Thyroid gland (tissue), 4 donors: ENCODE measurements at places on chromosomes 1 and 21. TPM values are rescaled to one million over a fixed set of nuclear protein-coding genes. Genes with fewer than 3 reads are reported as not detected.
A peak's percentile ranks its signal among the peaks of the same experiment; 100 is the strongest.

Gene LAD1
- 3.6 TPM for total RNA-seq

Gene PTGER3
- 0.39 TPM for total RNA-seq

Gene CNIH3
- 5.1 TPM for total RNA-seq

Gene ATP1A1
- 770 TPM for total RNA-seq

Gene TOR1AIP2
- total RNA-seq = 70.1 TPM

Gene APH1A
- 114 TPM for total RNA-seq

Gene SZRD1
- 69.2 TPM for total RNA-seq

Gene LINGO4
- 0.25 TPM for total RNA-seq

DNA sequence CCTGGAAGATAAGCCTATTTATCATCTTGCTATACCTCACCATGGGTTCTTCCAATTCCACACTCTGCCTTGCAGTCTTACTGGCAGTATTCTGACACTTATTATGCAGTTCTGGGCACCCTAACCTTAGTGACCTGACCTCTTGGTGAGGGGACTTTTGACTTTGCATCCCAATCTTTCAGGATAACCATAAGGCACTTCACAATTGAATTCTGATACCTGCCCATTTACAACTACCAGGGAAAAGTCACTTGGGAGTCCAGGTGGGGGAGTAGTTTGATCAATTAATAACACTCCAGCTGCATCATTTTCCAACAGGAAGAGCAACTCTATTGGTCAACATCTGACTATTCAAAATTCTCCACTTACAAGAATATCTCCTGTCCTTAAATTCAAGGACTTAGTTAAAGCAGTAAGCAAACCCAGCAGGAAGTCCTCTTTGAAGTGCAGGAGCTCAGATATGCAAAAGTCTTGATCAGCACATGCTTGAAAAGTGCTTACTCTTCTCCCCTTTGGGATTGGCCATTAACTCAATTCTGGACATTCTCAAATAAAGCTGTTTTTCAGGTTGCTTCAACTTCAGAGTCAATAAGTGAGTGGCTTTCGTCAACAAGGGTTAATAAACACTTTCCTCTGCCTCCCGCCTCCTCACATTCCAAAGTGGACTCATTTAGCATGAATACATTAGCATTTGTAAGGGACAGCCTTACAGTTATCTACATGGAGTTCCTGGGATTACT, 177.4 kb upstream of the NRIP1 start:
- DNase-seq = no peak
- no peaks in the 10 kb centered on the region for H3K36me3 ChIP-seq

- H3K36me3 ChIP-seq = no peaks in the 10 kb centered on the region
- DNase-seq = no peak
- no peak overlapping the region for H3K27ac ChIP-seq
- H3K27me3 ChIP-seq = no peaks in the 10 kb centered on the region
Measured at GRCh38 chr1:203600782-203601513, 25.7 kb upstream of the ATP2B4 start.

DNA sequence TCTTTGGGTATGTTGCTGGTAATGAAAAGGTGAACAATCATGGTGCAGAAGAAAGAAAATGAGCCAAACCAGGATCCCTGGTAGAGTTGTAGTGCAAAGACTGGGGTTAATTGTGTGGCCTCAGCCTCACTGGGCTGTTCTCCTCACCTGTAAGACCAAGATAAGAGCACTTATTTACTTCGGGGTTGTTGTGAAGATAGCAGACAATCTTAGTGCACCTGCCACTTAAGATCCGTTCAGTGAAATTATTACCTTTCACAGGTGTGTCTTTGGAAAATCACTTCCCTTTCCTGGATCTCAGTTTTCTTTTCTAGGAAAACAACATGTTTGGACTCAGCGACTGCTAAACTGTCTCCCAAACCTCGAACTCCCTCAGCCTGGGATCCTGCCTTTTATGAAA, 1.3 kb upstream of the FGGY start:
- DNase-seq = no peak
- no peak overlapping the region for H3K4me3 ChIP-seq
- H3K27ac ChIP-seq = peak overlapping the region; percentile 91
- H3K4me1 ChIP-seq = peaks cover 22% of the 10 kb centered on the region
- no peaks in the 10 kb centered on the region for H3K27me3 ChIP-seq

- H3K27me3 ChIP-seq = no peaks in the 10 kb centered on the region
- H3K4me1 ChIP-seq = no peaks in the 10 kb centered on the region
- no peak overlapping the region for H3K27ac ChIP-seq
- no peak overlapping the region for H3K4me3 ChIP-seq
- DNase-seq = no peak
Measured at GRCh38 chr1:47637111-47637685, 199.4 kb downstream of the FOXD2 start.

- H3K27ac ChIP-seq = no peak overlapping the region
- no peaks in the 10 kb centered on the region for H3K4me1 ChIP-seq
- H3K27me3 ChIP-seq = no peaks in the 10 kb centered on the region
- DNase-seq = no peak
- no peaks in the 10 kb centered on the region for H3K36me3 ChIP-seq
Measured at GRCh38 chr1:231827337-231828105, 200.9 kb downstream of the DISC1 start.

DNA sequence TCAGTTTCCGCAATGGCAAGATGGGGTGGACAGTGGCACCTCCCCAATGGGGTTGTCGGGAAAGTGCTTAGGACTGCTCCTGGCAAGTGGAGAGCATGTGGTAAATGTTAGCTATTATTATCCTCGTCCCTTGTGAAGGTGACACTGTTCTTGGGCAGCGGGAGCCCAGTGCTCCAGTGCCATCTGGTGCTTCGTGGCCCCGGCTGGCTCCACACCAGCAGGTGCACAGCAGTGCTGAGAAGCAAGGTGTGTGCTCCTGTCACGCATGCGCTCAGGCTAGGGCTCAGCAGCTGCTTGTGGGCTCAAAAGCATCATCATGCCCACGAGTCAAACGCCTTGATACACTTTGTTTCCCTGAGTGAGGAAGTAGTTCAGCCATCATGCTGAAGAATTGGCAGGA, 24.9 kb upstream of the KCNC4 start:
- H3K4me3 ChIP-seq = no peak overlapping the region
- H3K4me1 ChIP-seq = no peaks in the 10 kb centered on the region
- DNase-seq = no peak
- no peaks in the 10 kb centered on the region for H3K36me3 ChIP-seq

GRCh38 chr21:27564684-27565301, 597.9 kb upstream of the ADAMTS5 start:
- H3K4me3 ChIP-seq = no peak overlapping the region
- DNase-seq = peak; percentile 62
- no peaks in the 10 kb centered on the region for H3K27me3 ChIP-seq

GRCh38 chr1:86546787-86547221, at the start of gene CLCA4:
Gene CLCA4 (plus strand): TSS chr1:86547078. CDS start chr1:86547120, 42 bp downstream.
- no peaks in the 10 kb centered on the region for H3K36me3 ChIP-seq
- no peak for DNase-seq
- H3K4me1 ChIP-seq = no peaks in the 10 kb centered on the region
- no peak within 1 kb of the TSS for H3K27ac ChIP-seq
- no peak within 1 kb of the TSS for H3K4me3 ChIP-seq

GRCh38 chr1:76955652-76956051, 88.4 kb downstream of the ST6GALNAC5 start:
- H3K27me3 ChIP-seq = no peaks in the 10 kb centered on the region
- no peak overlapping the region for H3K4me3 ChIP-seq
- no peaks in the 10 kb centered on the region for H3K36me3 ChIP-seq
- H3K4me1 ChIP-seq = no peaks in the 10 kb centered on the region

DNA sequence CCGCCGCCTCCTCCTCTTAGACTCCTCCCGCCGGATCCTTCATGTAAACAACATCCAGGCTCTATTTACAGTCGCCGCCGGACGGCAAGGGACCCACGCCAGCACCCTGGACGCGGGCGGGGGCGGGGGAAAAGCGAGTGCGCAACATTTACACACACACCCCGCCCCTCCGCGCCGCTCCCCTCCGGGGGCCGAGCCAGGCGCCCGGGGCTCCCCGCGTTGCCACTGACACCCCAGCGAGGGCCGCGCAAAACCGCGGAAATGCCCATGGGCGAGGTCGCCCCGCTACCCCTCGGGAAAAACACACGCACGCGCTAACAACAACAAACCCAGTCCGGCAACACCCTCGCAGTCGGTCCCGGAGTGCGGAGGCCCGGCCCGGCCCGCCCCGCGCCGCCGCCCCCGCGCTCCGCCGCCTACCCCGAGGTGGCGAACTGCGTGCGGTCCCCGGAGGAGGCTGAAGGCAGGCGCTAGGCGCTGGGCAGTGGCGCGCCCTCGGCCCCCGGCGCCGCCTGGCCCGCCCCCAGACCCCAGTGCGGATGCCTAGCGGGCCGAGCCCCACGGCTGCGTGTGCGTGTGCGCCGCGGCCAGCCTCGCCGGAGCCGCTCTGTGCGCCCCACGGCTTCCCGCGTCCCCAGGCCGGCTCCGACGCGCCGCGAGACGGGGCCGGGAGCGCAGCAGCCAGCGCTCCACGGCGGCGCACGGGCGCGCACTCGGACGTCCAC, 81.1 kb upstream of the AK4 start:
- H3K4me3 ChIP-seq = peak overlapping the region; percentile 69
- H3K27ac ChIP-seq = peak overlapping the region; percentile 99
- no peaks in the 10 kb centered on the region for H3K36me3 ChIP-seq
- peaks cover 13% of the 10 kb centered on the region for H3K4me1 ChIP-seq
- H3K27me3 ChIP-seq = no peaks in the 10 kb centered on the region

DNA sequence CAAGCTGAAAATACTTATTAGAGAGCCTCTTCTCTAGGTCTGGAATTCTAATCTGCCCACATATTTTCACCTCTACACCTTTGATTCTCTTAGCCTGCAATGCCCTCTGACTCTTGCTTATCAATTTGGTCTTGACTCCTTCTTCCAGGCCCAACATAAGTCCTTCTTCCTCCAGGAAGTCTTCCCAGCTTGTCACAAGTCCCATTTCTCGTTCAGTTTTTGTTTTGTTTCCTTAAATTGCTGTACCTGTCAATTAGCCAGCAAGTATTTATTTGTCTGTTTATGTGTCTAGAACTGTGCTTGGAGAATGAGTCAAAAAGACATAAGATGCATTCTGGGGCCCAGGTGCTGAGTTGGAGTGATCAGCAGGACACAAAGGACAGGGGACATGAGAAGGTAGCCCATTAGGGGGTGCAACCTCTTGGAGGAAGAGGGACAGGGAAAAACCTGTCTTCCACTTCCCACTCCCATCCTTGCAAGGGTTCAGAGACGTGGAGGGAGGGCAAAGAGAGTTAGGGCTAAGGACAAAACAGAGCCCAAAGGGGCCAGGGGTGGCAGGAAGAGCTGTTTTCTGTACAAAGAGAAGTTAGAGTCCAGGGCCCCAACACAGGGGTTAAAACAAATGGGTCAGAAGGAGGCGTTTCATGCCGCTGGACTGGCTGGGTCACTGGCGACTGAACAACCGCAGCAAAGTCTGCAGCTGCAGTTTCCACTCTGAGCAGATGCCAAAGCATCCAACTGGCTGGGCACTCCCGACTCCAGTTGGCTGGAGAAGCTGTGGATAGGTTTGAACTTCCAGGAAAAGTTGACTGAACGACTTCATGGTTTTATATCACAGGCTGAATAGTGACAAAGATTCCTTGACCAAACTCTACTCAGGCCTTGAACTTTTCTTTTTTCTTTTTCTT, 10.7 kb upstream of the CNR2 start:
- no peaks in the 10 kb centered on the region for H3K36me3 ChIP-seq
- no peaks in the 10 kb centered on the region for H3K27me3 ChIP-seq
- DNase-seq = peak; percentile 81
- no peak overlapping the region for H3K4me3 ChIP-seq
- peaks cover 11% of the 10 kb centered on the region for H3K4me1 ChIP-seq

- H3K36me3 ChIP-seq = no peaks in the 10 kb centered on the region
- no peak overlapping the region for H3K27ac ChIP-seq
- H3K4me1 ChIP-seq = peaks cover 5% of the 10 kb centered on the region
- no peak overlapping the region for H3K4me3 ChIP-seq
Measured at GRCh38 chr1:169348383-169349036, 19.1 kb downstream of the NME7 start.

GRCh38 chr1:232468249-232468648, 161.7 kb downstream of the SIPA1L2 start:
- H3K4me3 ChIP-seq = no peak overlapping the region
- peaks cover 6% of the 10 kb centered on the region for H3K36me3 ChIP-seq
- H3K4me1 ChIP-seq = no peaks in the 10 kb centered on the region
- no peaks in the 10 kb centered on the region for H3K27me3 ChIP-seq
- H3K27ac ChIP-seq = no peak overlapping the region
